ENCODE measurements at places on chromosomes 1 and 21.

GRCh38 chr1:159067699-159068621 is 8.6 kb downstream of the AIM2 start:
- peak; percentile 47 for DNase-seq

GRCh38 chr1:72649991-72650390 is 367.7 kb upstream of the NEGR1 start:
- no peak for DNase-seq

DNA sequence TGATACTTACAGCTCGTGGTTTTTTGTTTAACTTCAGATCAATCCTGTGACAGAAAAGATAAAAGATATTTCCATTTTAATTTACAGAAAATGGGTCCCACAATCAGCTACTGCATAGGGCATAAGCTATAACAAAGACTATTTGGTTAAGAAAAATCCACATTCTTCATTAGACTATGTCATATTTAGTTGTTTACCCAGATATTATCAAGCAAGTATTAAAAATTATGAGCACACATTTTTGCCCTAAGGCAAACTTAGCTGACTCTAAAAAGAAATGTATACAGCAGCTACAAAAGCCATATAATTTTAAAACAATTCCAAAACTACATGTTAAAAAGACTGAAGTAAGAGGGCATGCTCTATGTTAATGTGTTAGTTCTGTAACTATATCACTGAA is 18.7 kb downstream of the MEAF6 start:
- no peak for DNase-seq

GRCh38 chr1:225498549-225499136 is 70.8 kb upstream of the LBR start:
- no peak for DNase-seq

DNA sequence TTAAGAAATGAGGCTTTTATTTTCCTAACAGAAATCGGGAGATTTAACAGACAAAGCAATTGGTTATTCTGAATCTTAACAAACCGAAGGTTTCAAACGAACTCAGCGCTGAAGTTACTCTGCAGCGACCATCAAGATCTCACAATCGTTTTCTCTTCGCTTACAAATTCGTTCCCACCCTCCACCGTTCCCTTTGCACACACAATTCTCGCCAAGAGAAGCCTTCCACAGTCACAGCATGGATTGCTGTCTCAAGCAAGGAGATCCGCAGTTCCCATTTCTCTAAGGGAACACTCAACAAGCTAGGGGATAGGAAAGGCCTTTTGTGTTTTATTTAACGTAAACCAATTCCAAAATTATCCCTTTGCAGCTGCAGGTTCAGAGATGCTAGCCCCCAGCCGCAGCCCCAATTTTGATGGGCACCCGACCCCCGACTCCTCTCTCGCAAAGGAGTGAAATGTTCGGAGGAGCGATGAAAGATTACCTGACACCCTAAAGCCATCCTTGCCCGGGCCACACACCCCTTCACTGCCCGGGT is 755 bp downstream of the FBXO42 start:
- no peak for DNase-seq
